ENCODE measurements at places on chromosomes 4 and X.

DNA sequence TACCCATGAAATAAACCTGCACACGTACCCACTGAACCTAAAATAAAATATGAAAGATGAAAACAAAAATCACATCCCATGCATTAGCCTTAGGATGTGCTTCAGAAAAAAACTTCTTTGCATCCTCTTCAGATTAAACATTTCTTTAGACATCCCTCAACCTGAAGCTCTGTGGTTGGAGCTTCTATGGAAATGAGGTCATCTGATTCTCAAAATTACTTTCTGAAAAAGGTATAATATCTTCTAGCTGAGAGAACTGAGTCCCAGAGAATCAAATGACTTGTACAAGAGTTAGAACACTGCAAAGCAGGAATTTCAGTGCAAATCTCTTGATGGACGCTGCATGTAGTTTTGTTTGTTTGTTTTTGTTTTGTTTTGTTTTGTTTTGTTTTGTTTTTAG is 19.1 kb upstream of the ANTXR2 start:
- no peak for DNase-seq

- no peak for DNase-seq
Measured at GRCh38 chr4:125041372-125041930, 273.3 kb upstream of the FAT4 start.

GRCh38 chrX:109691752-109692151 is 41.3 kb downstream of the ACSL4 start:
- DNase-seq, result no peak

DNA sequence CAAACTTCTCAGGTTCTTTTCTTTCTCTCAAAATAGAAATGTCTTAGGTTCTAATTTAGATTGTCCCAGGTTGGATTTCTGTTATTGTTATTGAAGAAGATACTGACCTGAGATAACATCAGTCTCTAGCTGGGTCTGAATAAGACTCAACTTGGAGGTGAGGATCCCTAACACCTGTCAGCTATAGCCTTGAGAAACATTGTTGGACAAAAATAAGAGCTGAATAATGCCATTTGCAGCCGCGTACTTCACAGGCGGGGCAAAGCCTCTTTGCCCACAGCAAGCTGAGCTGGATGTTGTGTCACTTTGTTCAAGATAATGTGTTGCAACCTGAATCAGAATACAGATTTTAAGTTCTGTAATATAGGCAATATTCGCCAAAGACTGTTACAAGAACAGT is 35.6 kb downstream of the VCX3B start:
- no peak for DNase-seq

DNA sequence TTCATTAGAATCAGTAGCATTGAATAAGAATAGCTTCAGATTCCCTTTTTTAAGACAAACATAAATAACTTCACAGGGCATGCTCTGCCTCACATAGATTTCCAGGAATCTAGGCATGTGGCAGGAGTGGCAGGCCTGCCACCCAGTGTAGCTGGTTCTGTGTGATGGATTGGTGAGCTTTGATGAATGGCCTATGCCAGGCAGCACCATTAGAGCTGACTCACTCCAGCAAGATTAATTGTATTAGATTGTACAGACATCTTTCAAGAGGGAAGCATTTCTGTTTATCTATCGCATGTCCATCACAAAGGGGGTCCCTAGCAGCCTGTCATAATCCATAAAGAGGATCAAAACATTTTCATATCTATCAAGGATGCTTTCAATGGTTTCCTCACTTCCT is 71.9 kb downstream of the NAA11 start:
- DNase-seq, result no peak

DNA sequence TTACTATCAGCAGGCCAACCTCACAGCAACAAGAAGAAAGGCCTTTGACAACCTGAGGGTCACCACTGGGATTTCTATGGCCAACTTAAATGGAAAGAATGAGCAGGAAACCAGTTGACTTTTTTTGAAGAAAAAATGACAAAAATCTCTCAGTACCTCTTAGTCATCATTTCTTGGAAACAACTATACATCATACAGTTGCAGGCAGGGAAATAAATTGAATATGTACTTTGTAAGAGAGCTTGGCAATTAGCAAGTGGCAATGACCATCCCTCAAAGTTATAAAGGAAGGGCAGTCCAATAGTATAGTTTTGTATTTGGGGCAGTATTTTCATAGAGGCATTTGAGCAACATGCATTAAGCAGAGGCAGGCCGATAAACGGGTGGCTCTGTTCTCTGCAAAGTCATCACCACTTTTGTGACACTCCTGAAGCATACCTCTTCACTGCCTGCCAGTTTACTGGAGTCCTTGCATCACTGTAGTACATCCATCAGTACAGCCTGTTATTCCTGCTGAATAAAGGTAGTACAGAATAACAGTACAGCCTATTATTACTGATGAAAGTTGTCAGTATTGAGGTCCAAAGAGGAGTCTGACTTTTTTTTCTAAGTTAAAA is 83.3 kb upstream of the AMELX start:
- peak; percentile 22 for DNase-seq

DNA sequence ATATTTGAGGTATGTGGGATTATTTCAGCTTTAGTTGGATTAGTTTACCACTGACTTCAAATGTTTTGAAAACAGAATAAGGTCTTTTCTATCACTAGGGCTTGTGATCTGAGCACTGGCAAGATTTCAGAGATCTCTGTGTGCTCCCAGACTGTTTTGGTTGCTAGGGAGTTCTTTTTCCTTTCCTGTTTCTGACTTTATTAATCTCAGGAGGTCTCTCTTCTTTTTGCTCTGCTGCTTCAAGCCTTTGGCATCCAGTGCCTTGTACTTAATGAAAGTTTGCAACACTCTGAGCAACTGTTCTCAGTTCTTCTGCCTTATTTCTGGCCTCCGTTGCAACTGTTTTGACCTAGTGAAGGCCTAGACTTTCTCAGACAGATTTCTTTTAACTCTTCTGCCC is 32.1 kb upstream of the PAQR3 start:
- DNase-seq, result peak; percentile 17

- DNase-seq, result no peak
Measured at GRCh38 chrX:106300239-106300638, 132.1 kb downstream of the PWWP3B start.

DNA sequence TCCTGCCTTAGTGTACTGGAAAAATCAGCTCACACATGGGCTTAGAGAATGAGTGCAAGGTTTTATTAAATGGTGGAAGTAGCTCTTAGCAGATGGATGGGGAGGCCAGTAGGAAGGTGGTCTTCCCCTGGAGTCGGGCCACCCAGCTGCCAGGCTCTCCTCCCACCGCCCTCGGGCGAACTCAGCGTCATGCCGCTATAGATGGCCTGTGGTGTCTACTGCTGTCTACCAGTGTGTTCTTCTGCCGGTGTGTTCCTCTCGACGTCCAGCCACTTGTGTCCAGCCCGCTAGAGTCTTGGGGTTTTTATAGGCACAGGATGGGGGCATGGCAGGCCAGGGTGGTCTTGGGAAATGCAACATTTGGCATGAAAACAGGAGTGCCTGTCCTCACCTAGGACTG is 198.7 kb upstream of the NDST3 start:
- no peak for DNase-seq

DNA sequence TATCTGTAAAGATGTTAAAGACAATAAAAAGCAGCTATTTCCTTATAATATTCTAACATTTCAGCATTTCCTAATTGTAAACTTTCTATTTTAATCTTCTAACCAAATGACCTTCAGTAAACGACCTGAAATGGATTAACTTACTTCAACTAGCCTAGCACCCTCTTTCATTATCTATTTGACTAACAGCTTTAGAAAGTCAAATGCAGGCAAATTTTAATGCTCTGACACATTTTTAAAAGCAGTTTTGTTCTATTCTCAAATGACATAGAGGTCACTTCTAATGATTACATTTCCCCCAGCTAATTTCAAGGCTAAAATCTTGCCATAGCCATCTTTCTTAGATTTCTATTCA is 41.9 kb downstream of the SLC7A11 start:
- DNase-seq, result no peak

DNA sequence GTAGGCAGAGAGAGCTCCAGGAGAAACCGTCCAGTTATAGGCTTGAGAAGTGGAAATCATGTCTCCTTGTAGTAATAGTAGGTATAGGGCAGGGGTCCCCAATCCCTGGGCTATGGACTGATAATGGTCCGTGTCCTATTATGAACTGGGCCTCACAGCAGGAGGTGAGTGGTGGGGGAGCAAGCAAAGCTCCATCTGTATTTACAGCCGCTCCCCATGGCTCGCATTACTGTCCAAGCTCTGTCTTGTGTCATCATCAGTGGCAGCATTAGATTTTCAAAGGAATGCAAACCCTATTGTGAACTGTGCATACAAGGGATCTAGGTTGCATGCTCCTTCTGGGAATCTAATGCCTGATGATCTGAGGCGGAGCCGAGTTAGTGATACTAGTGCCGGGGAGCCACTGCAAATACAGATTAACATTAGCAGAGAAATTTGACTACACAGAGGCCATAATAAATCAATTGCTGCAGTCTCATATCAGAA is 67.6 kb downstream of the MRPL1 start:
- DNase-seq, result no peak

- DNase-seq, result no peak
Measured at GRCh38 chrX:22314211-22314610, 41.5 kb downstream of the CBLL2 start.

DNA sequence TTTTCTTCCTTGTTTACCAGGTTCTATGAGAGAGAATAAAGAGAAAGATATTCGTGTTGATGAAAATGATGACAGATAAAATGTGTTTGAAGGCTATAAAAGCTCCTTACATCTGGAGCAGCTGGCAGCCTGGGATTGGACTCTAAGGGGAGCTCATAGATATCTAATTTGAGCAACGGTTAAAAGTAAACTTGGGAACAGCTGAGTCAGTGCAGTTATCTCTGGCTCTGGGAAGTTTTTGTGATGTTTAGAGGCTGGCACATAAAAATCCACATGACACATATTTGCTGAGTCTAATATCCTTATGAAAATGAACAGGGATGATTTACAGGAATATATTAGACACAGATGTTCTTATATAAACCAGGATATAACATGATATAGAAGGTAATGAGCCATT is 331.8 kb upstream of the TENM3 start:
- DNase-seq, result peak; percentile 21

GRCh38 chr4:13238936-13239335 is 245.2 kb downstream of the RAB28 start:
- DNase-seq, result no peak

GRCh38 chr4:4425119-4425690 is 38.3 kb downstream of the NSG1 start:
- no peak for DNase-seq

DNA sequence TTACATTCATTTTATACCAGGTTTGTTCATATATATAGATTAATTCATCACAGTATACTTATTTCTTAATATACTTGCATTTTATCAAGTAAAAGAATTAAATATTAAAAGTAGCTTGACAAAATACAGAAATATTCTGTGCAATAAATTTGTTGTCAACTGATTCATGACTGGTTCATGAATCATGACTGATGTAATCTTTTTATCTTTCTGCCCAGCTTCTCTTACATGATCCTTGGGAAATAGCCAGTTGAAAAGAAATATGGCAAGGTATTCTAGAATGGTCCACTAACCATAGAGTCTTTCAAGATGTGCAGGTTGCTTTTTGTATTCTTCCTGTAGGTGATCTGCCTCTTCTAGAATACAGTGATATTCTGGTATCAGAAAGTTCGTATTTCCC is 4.2 kb upstream of the CCNA2 start:
- DNase-seq, result peak; percentile 38

- no peak for DNase-seq
Measured at GRCh38 chr4:2733001-2733843, 22.9 kb downstream of the TNIP2 start.

DNA sequence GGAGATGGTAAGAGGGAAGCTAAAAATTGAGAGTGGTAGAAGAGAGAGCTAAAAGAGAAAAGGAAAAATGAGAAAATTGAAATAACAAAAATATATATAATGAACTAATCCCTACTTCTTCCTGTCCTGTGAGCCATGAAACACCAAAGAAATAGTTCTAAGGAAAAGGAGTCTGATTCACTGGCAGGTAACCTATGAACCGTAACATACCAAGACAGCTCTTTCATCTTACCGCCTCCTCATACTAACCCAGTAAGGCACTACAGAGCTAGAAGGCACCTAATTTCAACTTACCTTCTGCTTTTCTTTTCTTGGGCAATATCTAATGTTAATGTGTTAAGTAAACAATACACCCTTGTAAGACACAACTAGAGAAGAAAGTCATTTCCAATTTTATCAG is 297.7 kb upstream of the DIAPH2 start:
- no peak for DNase-seq

DNA sequence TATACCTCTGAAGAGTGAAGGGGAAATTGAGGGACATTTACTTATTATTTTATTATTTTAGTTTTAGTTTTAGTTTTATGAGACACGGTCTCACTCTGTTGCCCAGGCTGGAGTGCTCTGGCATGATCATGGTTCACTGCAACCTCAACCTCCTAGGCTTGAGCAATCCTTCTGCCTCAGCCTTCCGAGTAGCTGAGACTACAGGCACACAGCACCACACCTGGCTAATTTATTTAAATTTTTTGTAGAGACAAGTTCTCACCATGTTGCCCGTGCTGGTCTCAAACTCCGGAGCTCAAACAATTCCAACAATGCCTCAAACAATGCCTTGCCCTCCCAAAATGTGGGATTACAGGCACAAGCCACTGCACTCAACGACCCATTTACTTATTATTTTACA is 68.4 kb upstream of the BMP2K start:
- no peak for DNase-seq
